ENCODE measurements at places on chromosomes 13 and 19.

GRCh38 chr13:79531542-79532254 lies 50.7 kb downstream of the NDFIP2 start:
- DNase-seq = no peak

DNA sequence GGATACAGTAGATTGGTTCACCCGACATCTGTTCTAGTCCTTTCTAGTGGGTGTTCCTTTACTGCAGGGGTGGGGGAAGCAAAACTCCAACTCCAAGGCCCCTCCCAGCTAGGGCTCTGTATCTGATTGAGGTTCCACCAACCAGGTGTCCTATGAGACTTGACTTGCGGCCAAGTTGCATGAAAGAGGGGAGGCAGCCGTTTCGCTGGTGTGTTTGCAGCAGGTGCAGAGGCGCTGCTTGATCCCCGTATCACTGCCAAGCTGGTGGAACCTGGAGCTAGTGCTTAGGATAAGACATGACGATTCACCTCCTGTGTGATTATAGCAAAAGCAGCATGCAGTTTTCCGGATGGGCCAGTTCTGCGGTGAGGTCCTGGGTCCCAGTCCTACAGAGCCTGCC lies 338.2 kb downstream of the UQCRFS1 start:
- no peak for DNase-seq

DNA sequence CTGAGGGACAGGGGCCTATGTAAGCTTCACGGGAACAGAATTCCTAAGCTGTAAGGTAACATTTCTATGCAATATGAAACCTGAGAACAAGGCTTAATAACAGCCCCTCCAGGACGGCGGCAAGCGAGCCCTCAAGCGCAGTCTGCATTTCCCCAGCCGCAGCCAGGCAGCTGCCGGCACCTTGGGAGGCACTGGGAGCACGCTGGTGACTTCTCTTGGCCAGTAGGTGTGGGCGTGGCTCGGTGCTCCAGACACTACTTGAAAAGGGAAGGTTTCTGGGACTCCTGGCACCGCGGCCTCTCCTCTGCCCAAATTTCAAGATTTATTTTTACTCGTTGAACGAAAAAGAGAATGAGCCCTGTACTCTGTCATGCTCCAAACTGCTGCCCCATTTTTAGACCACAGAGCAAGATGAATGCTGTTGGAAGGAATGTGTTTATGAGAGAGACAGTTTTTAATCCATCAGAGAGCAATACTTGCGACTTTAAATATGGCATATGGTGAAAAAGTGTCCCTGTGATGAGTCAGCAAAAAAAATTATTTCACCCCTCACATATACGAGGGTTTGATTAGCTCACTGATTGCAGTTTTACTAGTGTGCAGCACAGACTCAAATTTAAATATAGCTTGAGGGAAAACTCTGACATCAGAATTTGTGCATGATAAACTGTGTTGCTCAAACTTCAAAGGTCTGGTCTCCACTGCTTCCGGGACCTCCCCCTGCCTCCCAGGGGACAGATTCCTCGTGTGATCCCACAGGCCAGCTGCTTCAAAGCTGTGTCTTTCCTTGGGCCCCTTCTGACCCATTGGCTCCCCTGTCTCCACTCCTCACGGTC lies 81.2 kb downstream of the COL4A2 start:
- DNase-seq = no peak

- no peak for DNase-seq
Observed at GRCh38 chr13:85659493-85659892, 139.7 kb downstream of the SLITRK6 start.

DNA sequence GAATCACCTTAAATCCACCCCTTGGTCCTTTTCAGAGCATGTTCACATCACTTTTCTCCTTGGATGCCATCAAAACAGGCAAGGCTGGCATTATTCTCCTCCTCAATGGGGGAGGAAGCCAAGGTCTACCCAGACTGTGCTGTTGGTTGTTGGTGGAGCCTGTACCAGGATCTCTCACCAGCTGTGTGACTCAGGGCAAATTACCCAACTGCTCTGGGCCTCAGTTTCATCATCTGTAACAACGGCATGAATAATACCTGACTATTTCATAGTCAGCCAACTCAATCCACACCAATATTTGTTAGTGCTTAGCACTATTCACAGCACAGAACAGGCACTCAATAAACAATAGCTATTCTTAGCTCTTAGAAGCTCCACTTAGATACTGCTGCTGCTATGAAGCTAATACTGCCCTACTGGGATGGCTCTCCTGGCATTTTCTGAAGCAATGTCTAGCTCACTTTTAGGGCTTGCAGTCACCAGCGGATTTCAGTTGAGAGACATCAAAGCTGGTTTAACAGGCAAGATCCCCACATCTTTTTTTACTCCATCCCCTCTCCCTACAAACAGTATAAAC lies 116.9 kb downstream of the CCNA1 start:
- DNase-seq = no peak

GRCh38 chr19:35585848-35586247 lies at the start of gene PMIS2:
PMIS2 (plus strand) TSS chr19:35586173; CDS start chr19:35586260, 87 bp downstream.
- DNase-seq = no peak

- DNase-seq = peak; percentile 70
Observed at GRCh38 chr19:35267353-35267817, 1.4 kb upstream of the USF2 start.

GRCh38 chr19:53112286-53112685 lies 9.1 kb upstream of the ZNF160 start:
- DNase-seq = peak; percentile 14

- DNase-seq = no peak
Observed at GRCh38 chr19:53365899-53366493, 491 bp downstream of the ZNF525 start.

GRCh38 chr13:111511805-111512504 lies 191.5 kb downstream of the TEX29 start:
- no peak for DNase-seq

DNA sequence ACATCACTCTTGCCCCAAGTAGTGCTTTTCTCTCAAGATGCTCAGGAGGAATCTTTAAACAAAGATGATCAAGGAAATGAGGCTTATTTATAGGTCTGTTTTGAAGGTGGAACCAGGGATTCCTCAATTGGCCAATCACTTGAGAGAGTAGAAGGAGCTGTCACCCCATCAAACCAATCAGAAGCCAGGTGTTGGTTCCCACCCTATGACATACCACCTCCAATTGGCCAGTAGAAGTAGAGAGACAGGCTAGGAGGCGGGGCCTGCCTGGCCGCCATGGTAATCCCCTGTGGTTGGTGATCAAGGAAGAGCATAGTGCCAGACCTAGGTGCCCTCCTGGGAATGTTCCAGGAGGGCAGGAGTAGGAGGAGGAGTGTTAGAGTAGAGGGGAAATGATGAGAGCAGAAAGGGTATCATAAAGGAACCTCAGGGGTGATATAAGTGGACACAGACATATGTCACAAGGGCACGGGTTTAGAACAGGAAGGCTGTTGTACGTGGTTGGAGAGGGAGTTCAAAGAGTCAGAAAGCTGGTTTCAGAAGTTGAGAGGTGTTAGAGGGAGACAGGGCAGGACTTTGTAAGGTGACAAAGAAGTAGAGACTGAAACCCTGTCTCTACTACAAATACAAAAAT lies 10.5 kb downstream of the PMIS2 start:
- no peak for DNase-seq

DNA sequence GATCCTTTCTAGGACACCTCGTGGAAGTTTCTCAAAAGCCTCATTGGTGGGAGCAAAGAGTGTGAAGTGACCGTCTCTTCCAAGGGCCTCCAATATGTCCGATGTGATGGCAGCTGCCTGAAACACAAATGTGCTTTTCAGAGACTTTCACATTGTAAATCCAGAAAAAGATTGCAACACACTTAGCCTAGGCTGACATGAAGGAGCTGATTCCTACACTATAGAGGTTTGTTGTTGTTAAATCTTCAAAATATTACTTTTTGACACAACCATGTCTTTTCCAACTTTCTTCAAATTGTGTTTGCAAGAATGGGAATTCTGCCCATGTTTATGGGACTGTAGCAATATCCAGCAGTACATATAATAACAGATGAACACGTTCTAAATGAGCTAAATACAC lies 12.4 kb downstream of the POSTN start:
- no peak for DNase-seq

DNA sequence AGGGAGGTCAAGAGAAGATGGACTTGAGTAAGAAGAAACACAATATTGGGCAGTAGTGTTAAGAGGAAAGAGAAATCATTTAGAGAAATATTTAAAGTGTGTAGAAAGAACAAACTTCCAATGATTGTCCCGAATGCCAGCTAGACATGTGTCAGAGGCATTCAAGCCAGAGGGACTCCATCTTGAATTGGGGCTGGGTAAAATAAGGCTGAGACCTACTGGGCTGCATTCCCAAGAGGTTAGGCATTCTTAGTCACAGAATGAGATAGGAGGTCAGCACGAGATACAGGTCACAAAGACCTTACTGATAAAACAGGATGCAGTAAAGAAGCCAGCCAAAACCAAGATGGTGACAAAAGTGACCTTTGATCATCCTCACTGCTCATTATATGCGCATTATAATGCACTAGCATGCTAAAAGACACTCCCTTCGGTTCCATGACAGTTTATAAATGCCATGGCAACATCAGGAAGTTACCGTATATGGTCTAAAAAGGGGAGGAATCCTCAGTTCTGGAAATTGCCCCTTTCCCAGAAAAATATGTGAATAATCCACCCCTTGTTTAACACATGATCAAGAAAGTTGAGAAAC lies 127.0 kb upstream of the IPO5 start:
- no peak for DNase-seq

DNA sequence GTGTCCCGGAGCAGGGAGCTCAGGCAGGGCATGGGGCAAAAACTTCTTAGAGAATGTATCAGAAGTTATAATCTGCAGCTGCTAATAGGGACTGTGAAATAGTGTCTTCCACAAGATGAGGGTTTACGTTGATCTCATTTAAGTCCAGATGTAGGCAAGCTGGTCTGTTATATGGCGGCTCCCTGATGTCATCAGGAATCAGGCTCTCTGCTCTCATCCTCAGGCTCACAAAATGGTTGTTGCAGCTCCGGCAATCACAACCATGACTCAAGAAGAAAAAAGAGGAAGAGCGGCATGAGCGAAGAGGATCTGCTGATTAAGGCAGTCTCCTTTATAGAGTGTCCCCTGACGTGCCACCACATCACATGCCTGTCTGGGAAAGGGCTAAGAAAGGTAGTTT lies 191.3 kb downstream of the KLF5 start:
- DNase-seq = no peak

- no peak for DNase-seq
Observed at GRCh38 chr19:57800696-57801095, 14.0 kb downstream of the ZNF552 start.

- no peak for DNase-seq
Observed at GRCh38 chr13:42075517-42075916, 27.1 kb downstream of the DGKH start.

- peak; percentile 94 for DNase-seq
Observed at GRCh38 chr13:52850396-52851136, 2.1 kb upstream of the PCDH8 start.

DNA sequence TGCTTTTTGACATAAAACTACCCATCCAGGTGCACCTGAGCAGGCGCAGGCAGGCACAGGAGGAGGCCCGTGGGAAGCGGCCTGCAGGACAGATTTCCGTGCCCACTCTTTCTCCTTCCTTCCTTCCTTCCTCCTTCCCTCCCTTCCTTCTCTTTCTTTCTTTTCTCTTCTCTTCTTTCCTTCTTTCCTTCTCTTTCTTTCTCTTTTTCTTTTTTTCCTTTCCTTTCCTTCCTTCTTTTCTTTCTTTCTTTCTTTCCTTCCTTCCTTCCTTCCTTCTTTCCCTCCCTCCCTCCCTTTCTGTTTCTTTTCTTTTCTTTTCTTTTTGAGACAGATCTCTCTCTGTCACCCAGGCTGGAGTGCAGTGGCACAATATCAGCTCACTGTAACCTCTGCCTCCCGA lies 21.2 kb upstream of the TMEM255B start:
- no peak for DNase-seq

- DNase-seq = no peak
Observed at GRCh38 chr13:26992951-26993719, 178.5 kb downstream of the USP12 start.

GRCh38 chr19:45955905-45956608 lies 17.6 kb downstream of the NOVA2 start:
- DNase-seq = no peak

DNA sequence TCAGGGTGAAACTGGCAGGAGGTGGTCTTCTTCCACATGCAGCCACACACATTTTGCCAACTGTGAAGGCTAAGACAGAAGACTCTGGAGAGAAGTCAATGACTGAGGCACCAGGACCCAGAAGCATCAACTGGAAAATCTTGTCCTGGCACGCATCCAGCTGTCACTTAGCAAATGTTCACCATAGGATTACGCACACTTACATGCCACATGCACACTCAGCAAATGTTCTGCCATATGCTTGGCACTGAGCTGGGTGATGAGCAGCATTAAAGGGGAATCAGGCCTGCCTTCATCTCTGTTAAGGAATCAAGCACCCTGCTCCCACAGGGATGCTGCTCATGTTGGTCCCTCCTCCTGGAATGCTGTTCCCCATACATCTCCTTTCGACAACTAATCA lies 5.1 kb downstream of the ZNF599 start:
- no peak for DNase-seq

GRCh38 chr19:17282488-17283125 lies 906 bp downstream of the ANKLE1 start:
- DNase-seq = peak; percentile 97

DNA sequence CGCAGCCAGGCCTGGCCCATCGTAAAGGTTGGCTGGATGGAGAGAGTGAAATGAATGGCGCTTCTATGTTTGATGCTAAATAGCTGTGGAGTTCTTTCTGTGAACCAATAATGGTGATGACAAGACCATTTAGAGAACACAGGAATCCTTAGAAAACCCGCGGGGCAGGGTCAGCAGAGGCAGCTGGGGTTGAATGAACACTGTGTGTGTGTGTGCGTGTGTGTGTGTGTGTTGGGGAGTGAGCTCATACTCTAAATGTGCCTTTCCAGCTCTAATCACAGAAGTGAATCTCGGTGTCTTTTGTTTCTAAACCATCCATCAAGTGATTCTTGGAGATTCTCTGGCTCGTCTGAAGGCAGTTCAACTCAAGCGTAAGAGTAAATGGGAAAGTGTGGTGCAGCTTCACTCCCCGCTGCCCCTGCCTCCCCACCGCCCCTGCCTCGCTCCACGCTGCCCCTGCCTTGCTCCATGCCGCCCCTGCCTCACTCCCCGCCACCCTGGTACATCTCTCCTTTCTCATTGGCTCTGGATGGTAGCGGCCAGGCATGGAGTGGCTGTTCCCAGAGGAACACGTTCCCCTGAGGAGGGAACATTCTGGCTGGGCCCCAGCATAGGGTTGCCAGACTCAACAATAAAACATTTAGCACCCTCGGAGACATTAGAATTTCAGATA lies 21.2 kb downstream of the TMPRSS9 start:
- no peak for DNase-seq

- no peak for DNase-seq
Observed at GRCh38 chr13:32639502-32640105, 53.4 kb downstream of the PDS5B start.

DNA sequence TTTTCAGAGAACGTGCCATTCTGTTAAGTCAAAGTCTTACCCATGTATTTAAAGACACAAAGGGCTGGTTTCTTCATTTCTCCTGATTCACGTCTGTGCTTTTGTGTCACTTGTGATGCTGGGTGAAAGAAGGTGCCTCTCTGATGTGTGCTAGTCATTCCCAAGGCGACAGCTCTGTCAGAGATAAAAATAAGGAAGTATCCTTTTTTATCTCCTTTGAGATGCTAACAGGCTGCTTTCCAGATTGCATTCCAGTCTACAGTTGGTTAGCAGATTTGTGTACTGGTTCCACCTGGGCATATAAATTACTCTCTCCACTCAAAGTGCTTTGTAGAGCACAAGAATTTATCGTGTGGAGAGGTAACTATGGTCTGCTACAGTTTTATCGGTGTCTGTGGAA lies 33.5 kb upstream of the DCT start:
- no peak for DNase-seq
